Urinary bladder (tissue), 4 donors: ENCODE measurements at places on chromosomes 13 and 19. TPM values are rescaled to one million over a fixed set of nuclear protein-coding genes. Genes with fewer than 3 reads are reported as not detected.

The UGGT2 gene
- 186 TPM for total RNA-seq

The ZSCAN5B gene
- total RNA-seq = not detected

DNA sequence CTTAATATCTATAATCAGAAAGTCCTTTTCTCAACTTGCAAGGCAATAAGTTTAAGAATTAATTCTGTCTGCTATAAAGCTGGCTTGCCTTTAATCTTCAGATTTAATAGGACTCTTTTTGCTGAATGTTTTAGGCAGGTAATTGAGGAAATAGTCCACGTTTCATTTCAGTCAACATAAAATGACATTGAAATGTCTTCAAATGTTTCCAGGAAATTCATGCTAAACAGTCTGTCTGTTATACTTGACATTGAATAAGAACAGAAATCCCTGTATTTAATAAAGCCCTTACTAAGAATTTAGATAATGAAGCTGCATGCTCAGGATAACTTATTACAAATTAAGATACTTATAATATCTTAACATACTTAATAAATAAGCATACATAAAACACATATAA, 84.2 kb downstream of the PCDH9 start:
- no peak for DNase-seq

DNA sequence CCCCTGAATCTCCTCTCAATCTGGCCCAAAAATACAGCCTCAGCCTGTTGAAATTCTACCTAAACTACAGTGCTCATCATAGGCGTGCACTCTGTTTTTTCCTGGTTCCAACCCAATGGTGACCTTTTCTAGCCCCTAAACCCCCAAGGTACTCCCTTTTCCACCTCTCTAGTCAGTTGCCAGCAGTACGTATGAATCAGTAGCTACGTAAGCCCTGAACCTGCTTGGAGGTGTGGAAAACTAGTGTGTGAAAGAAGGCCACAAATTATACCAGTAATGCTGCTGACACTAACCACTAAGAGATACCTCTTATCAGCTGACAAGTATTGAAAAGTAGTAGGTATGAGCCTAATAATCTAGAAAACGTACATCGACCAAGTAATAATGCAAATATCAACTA, 60.9 kb downstream of the FOXO1 start:
- DNase-seq = no peak

The LRRC8E gene
- total RNA-seq = 1.3 TPM

The CCDC169 gene
- 7.0 TPM for total RNA-seq

The ZNF586 gene
- 33.8 TPM for total RNA-seq

The FCGBP gene
- 7.7 TPM for total RNA-seq

GRCh38 chr13:83272652-83273240, 609.5 kb downstream of the SLITRK1 start:
- no peak for DNase-seq

- DNase-seq = no peak
Measured at GRCh38 chr13:55553701-55554100, 1587.0 kb upstream of the PRR20A start.

The PSMD8 gene
- 102 TPM for total RNA-seq

GRCh38 chr19:44566984-44567383, 37.5 kb upstream of the CEACAM20 start:
- no peak for DNase-seq

DNA sequence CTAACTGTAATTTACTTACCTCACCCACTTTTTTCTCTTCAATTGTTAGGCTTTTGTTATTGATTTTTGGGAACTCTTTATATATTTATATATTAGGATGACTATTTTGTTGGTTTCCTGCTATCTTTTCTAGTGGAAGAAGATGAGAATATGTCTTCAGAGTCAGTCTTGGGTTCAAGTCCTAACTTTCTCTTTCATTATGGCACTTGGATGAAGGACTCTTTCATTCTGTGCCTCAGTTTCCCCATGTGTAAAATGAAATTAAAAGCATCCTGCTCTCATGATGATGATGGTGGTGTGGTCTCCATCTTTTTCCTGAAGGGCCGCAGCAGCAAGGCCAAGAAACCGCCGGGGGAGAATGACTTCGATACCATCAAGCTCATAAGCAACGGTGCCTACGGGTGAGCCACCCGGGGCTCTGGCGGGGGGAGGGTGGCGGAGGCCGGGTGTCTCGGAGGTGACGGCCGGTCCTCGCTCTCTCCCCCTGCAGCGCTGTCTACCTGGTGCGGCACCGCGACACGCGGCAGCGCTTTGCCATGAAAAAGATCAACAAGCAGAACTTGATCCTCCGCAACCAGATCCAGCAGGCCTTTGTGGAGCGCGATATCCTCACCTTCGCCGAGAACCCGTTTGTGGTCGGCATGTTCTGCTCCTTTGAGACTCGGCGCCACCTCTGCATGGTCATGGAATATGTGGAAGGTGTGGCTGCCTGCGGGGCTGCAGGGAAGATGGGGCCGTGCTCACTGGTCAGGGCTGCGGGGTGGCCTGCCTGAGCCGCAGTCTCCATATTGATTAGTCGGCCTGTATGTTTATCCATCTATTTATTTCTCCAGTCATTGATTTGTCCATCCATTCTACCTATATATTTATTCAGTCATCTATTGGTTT, 20.0 kb downstream of the MAST1 start:
- no peak for DNase-seq

GRCh38 chr13:51879133-51879532, 17.4 kb downstream of the CCDC70 start:
- no peak for DNase-seq

DNA sequence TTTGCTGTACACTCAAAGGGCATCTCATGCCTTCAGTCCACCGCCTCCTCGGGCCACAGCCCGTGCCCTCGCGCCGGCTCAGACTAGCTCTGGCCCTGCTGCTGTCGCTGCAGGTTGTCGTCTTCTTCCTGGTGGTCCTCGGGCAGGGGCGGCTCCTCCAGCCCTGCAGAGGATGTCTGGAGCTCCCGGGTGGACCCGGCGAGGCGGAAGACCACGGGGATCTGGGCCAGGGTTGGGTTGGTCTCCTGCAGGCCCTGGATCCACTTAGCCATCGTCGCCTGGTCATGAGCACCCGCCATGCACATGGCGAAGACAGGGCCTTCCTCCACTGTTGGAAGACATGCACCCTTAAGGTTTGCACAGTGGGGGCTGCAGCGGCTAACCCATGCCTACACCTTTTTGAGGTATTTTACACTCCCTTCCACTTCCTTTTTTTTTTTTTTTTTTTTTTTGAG, 489 bp upstream of the ZNF653 start:
- no peak for DNase-seq

GRCh38 chr19:13881251-13881691, 4.3 kb downstream of the NANOS3 start:
- no peak for DNase-seq

The SMAD9 gene
- total RNA-seq = 47.4 TPM

GRCh38 chr19:31445406-31445805, 96.2 kb upstream of the TSHZ3 start:
- no peak for DNase-seq

DNA sequence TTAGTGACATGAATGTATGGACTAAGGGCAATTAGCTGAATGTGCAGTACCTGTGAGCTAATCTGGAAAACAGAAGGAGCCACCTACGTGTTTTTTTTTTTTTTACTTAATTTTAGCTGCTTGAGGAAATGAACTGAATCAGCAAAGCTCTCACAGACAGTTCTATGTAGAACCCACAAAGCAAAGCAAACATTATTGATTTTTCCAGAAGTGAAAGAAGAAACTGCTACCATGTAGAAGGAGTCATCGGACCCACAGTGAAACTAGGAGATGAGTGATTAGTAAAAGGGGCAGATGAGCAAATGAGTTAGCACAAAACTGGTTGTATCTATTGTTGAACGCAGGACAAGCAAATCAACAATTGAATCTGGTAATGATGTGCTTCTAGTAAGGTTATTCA, 94.1 kb upstream of the SLC7A1 start:
- no peak for DNase-seq

GRCh38 chr13:106686163-106686562, 118.2 kb upstream of the ARGLU1 start:
- DNase-seq = no peak

The NOP53 gene
- 51.2 TPM for total RNA-seq

The VMAC gene
- 10.7 TPM for total RNA-seq

- no peak for DNase-seq
Measured at GRCh38 chr19:16144216-16144581, 714 bp downstream of the HSH2D start.

DNA sequence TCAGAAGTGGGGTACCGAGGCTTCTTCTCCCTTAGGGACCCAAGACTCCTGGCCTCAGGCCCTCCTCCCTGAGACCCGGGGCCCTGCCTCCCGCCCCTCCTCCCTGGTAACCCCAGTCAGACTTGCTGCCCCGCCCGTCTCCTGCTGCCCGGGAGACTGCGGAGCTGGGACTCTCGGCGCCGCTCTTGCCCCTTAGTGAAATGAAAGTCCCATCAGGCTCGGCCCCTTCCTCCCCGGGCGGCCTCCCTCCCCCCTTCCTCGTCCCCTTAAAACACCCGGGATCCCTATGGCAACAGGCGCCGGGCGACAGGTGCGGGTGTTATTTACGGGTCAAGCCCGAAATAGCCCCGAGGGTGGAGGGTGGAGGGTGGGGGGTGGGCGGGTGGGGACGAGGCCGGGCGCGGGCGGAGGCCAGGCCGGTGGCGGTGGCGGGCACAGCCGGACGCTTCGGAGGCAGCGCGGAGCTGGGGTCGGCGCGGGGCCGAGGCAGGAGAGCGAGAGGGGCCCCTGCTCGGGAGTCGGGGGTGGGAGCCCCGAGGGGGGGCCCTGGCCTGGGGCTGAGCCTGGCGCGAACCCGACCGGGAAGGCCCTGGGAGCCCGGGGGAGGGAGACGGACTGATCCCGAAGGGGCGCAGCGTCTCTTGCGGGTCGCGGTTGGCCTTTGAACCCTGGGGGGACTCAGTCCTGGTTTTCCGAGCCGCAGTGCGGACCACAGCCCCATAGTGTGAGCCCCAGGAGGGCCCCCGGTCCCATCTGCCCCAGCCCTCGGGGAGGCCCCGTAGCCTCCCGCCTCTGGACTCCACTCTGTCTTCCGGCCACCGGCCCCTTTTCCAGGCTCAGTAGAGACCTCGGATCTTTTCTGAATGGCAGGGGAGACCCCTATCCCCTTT, at the start of gene CACNG6:
TSS of gene CACNG6 (plus strand) at position 414 of the 890 bp plus-strand sequence. CDS start 1,241 bp downstream, outside the sequence.
- no peak for DNase-seq

The ZNF433 gene
- 16.0 TPM for total RNA-seq

The CERS4 gene
- total RNA-seq = 18.5 TPM

- no peak for DNase-seq
Measured at GRCh38 chr13:20716951-20717350, 13.5 kb downstream of the IL17D start.

- no peak for DNase-seq
Measured at GRCh38 chr19:22901431-22902130, 69.5 kb downstream of the ZNF723 start.

The SMIM17 gene
- 1.8 TPM for total RNA-seq

DNA sequence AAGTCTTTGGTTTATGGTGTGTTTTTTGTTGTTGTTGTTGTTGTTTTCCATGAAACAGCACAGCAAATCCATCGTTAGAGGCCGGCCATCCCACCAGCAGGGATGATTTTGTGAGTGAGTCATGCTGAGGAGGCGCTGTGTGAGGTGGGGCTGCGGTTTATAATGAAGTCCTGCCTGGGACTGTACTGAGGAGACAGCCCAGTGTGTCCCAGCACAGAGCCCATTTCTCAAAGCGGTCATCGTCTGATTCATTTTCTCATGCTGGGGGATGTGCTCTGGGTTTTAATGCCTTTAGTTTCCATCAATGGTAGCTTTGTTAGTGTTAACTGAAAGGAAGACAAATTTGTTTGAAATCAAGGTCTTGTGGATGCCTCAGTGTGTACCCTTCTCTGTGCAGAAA, 129.3 kb upstream of the SERP2 start:
- DNase-seq = no peak

The OVOL3 gene
- not detected for total RNA-seq

GRCh38 chr13:112741185-112741755, 51.4 kb downstream of the ATP11A start:
- no peak for DNase-seq

GRCh38 chr13:107553838-107554237, 661.5 kb downstream of the LIG4 start:
- no peak for DNase-seq

DNA sequence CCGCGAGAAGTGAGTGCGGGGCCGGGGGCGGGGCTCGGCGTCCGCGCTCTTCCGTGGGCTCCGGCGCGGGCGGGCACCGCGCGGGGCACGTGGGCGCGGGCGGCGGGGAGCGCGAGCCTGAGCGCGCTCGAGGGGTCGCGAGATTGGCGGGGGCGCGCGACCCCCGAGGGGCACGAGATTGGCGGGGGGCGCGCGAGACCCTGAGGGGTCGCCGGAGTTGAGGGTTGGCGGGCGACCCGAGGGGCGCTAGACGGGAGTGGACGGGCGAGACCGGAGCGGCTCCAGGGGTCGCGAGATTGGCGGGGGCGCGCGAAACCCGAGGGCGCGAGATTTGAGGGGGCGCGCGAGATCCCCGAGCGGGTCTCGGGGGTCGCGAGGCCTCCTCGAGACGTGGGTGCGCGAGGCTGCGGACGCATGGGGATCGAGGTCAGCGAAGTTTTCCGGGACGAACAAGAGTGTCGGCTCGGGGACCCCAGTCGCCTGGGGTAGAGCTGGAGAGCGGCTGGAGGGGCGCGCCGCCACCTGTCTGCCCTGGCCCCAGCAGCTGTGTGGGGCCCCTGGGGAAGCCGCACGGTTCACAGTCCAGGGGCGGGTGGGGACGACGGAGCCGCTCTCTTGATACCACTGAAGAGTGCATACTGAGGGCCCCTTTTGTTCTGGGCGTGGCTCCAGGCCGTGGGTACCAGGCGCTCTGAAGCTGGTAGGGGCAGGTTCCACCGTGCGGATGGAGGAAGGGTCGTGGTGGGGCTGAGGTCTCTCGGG, 682 bp downstream of the SSBP4 start:
- DNase-seq = no peak

The UBE2L5 gene
- 0.21 TPM for total RNA-seq

The NALCN gene
- 5.6 TPM for total RNA-seq

DNA sequence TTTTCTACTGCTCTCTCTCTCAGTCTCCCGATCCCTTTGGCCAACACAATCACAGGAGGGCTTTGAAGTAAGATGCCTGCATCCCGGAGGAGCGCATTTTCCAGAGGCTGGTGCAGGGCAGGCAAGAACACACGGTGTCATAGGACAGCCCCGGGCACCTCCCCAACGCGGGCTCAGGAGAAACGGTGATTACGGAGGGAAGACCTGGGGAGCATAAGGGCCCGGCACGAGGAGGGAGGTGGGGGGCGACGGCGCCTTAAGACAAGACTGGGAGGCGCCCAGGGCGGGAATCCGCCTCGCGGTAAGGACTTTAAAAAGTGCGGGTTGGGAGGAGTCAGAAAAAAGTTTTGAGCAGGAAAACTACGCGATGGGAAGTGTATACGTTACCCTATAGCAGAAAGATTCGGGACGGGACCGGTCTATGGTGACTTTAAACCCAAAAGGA, 18.7 kb upstream of the ZNF888 start:
- DNase-seq = no peak

The ZNF724 gene
- total RNA-seq = 12.1 TPM
